ENCODE measurements at places on chromosomes 11 and 22.

DNA sequence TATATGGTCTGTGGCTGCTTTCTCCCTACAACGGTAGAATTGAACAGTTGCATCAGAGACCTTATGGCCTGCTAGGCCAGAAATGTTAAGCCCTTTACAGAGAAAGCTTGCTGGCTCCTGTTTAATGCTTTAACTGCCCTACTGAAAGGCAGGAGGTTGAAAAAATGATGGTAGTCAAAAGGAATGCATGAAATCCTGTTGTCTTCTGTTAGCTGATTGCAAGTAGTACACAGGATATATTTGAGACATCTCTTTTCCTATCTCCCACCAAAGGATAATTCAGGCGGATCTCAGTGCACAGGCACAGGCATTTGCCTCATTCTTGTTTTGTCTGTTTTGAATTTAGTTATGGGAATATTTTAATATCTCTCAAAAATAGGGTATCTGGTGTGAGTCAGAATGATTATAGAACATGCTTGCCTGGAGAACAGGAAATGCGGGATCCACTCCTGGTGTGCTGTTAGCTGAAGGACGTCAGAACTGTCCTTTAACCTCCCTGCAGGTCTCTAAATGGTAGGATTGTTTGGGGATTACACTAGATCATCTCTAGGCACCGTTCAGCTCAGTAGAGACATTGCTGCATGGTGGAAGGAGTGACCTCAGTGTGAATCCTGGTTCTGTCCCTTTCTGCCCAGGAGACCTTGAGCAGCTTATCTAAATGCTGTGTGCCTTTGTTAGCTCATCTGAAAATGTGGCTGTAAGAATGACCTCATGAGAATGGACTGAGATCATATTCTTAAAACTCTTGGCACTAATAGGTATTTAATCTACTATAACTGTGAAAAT lies 49.5 kb downstream of the PACS1 start:
- DNase-seq = peak; percentile 59

DNA sequence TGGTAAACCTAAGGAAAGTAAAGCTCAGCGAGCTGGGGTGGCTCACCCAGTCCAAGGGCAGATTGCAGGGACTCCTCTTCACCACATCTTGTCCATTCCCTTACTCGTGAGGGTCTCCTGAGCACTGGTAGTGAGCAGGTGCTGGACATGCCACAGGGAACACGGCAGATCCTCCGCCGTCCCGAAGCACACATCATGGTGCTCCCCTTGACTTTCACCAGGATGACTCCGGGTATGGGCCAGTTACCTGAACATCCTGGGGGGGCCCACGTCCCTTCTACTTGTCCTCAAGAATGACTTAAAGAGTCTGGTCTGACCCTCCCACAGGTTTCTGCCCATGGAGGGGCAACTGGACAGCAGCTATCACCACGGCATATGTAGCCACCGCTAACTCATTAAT lies 8.0 kb upstream of the SF1 start:
- DNase-seq = no peak

- no peak for DNase-seq
Measured at GRCh38 chr11:35971841-35972422, 28.1 kb downstream of the LDLRAD3 start.

DNA sequence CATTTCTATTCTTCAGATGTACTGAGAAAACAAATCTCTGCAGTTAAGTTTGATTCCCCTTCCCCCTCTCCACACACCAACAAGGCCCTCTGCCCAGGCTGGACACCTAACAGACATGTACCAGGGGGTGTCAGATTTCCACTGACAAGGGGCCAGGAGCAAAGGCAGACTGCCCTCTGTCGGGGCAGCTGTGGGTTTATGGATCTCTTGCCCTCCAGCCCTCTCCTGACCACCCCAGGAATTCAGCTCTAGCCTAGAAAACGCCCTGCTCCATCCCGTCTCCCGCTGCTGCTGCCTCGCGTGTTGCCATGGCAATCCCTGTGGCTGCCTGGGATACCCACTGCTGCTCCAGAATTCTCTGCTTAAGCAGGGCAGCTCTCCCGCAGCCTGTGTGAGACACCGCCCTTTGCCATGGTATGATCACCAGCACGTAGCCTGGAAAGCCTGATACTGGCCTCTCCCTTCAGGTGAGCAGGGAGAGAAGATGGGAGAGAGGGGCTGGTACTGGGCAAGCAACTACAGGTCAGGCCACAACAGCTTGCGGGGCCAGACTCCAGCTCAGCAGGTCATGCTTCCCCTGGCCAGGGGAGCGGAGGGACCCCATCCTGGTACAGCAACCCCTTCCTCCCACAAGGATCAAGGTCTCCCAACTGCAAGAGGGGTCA lies 41.6 kb downstream of the BUD13 start:
- DNase-seq = peak; percentile 50

DNA sequence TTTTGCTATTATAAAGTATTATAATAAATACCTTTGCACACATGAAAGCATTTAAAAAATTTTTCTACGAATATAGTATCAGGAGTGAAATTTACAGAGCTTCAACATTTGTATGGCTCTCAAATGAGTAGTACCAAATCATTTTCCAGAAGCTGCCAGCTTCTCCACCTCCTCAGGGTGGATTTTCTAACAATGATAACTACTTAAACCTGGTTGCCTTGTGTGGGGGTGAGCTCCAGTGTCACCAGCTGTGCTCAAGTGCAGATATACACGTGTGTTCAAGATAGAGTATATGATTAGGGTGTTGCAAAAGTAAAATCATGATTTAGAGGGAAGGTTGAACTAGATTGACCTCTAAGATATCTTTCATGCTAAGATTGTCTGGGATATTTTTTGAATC lies 48.2 kb downstream of the HORMAD2 start:
- DNase-seq = no peak

DNA sequence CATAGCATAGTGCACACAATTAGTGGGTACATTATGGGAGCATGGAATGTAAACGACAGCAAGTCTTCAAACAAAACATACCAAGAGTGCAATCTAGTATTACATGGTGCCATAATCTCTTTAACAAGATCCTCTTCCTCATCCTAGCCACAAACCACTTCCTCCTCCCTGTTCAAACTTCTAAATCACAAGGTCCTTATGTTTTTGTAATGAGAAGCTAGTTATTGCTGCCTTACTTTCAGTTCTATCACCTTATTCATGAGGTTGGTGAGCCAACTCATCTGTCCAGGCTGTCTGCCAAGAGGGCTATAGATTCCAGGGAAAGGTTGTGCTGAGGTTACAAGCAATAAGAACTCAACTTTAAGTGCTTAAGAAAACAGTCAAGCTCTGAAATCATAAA lies 195.4 kb upstream of the ARHGAP20 start:
- DNase-seq = no peak

- no peak for DNase-seq
Measured at GRCh38 chr11:106379712-106380111, 302.2 kb downstream of the AASDHPPT start.

DNA sequence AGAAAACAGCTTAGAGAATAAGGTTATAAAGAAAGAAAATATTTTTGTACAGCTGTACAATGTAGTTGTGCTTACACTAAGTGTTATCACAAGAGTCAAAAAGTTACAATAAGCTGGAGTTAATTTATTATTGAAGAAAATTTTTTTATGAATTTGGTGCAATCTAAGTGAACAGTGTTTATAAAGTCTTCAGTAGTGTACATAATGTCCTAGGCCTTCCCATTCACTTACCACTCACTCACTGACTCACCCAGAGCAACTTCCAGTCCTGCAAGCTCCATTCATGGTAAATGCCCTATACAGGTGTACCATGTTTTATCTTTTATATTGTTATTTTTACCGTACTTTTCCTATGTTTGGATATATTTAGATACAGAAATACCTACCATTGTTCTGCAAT lies 34.7 kb downstream of the GDPD4 start:
- no peak for DNase-seq

GRCh38 chr11:72294616-72295395 lies 50.8 kb upstream of the PHOX2A start:
- no peak for DNase-seq

GRCh38 chr22:20970939-20971657 lies 4.0 kb downstream of the AIFM3 start:
- DNase-seq = no peak

DNA sequence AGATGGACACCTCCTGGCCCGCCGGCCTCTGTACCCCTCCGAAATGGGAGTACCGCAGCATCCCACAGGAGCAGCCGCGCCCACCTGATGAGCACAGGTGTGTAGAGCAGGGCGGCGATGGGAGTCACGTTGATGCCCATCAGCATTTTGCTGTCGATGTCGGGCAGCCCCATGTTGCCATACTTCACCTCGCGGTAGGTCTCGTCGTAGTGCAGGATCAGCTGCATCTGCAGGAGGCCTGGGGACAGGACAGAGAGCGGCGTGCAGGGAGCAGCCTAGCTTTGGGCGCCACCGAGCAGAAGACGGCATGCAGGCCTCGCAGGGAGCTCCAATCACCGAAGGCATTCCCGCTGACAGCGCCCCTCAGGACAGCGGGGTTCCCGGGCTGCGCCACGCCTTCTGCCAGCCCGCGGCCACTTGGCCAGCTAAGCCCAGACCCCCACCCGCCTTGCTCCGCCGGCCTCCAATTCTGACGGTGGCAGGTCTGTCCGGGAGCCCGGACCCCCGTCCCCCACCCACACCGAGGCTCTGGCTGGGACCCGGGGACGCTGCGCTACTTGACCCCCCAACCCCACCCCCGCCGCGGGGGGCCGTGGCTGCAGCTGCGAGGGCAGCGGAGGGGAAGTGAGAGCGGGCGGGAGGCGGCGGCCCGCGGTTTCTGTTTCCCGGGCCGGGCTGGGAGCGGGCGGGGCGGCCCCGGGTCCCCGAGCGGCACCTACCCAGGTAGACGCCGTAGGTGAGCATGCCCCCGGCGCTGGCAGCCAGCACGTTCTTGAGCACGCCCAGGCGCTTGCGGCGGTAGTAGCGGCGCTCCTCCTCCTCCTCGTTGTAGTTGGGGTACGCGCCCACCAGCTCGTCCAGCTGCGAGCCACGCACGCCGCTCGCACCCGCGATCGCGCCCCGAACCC lies 705 bp downstream of the UNC93B1 start:
- DNase-seq = no peak

- no peak for DNase-seq
Measured at GRCh38 chr11:64070314-64070681, 34.6 kb downstream of the FLRT1 start.

DNA sequence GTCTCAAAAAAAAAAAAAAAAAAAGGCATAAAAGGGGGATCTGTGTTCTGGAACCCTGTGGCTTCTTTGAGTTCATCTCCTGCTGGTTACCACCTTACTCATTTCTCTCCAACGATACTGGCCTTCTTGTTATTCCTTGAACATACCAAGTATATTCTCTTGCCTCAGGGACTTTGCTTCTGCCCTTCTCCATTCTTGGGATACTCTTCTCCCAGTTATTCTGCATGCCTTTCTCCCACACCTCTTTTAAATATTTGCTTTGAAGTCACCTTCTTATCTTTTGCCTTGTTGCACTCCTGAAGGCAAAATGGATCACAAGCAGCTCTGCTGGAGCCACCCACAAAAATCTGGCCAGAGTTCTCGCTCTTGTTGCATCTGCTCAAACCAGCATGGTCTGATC lies 76.0 kb upstream of the RRM1 start:
- no peak for DNase-seq

DNA sequence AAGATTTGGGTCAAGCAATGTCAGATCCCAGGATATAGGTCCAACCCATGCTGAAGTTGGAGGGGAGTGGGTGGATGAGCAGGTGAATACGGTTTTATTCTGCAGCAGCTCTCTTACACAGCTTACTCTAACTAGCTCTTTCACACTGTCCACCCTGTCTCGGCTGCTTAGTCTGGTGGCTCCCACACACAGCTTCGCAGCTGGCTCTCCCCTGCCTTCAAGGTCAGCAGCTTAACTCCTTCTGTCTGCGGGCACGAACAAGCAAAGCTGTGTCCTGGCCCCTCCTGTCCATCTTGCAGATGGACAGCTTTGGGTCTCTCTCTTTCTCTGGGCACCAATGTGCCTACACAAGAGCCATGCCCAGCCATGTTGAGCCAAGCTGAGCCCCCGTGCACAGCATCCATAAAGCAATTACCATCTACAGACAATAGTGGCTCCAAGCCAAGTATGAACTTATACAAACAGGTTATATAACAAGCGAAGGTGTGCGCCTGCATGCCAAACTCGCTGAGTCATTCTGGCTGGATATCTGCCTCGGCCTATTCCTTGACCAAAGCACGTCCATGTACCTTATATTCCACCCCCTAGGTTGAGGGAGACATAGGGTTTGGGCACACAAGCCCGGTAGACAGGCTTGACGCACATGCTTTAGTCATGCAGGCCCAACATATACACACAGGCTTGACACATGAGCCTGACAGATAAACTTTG lies 1307.8 kb upstream of the RAG2 start:
- DNase-seq = no peak

- DNase-seq = no peak
Measured at GRCh38 chr11:71556018-71556417, 7.8 kb downstream of the KRTAP5-9 start.

- DNase-seq = no peak
Measured at GRCh38 chr11:2290351-2290841, 11.3 kb downstream of the C11orf21 start.

DNA sequence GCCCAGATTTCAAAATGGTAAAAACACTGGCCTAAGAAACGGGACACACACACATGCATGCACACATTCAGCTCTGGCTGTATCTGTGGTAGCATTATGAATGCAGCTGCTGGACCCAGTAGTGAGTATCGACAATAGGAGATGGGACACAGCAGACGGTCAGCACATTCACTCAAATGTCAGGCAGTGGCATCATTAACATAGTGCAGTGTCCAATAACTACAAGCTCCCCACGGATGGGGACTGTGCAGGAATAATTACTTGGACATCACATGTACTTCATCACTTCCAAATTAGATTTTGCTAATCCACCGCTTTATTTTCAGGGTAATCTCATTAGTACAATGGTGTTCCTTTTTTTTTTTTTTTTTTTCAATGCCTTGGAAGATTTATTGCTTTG lies 109.5 kb downstream of the FANCF start:
- no peak for DNase-seq

- no peak for DNase-seq
Measured at GRCh38 chr11:117591316-117592039, 205.5 kb downstream of the DSCAML1 start.

- peak; percentile 47 for DNase-seq
Measured at GRCh38 chr22:46150655-46151477, 540 bp downstream of the PPARA start.

Measured in BE2C (cell line).